ENCODE measurements at places on chromosomes 1 and 21. TPM values are rescaled to one million over a fixed set of nuclear protein-coding genes. Genes with fewer than 3 reads are reported as not detected.

GRCh38 chr1:92901699-92902405, 59.4 kb downstream of the DIPK1A start:
- no peak for DNase-seq

The ROR1 gene
- total RNA-seq: 33.2 TPM

The NPL gene
- total RNA-seq: 10.5 TPM

- no peak for DNase-seq
These were observed 84.4 kb upstream of the CXADR start for GRCh38 chr21:17428484-17428869.

GRCh38 chr1:12549460-12550349, 68.3 kb downstream of the DHRS3 start:
- DNase-seq: peak; percentile 62

DNA sequence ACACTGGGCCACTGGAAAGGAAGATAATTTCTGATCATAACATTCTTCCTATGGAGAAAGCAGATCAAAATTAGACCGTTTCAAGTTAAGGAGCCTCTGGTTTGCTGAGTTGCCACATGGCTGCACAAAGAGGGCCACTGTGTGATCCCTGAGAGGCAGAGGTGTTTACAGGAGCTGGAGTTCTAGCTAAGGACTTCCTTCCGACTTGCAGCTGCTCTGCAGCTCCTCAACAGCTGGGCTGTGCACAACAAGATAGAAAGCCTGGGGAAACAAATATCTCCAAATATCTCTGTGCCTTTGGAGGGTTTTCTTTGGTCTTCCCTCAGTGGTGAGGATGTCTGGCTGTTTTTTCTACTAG, 26.8 kb downstream of the GADD45A start:
- no peak for DNase-seq

The OPN3 gene
- 14.6 TPM for total RNA-seq

All from urinary bladder (tissue), 4 donors.